ENCODE measurements at places on chromosomes 6 and 20.

- no peak for DNase-seq
Observed at GRCh38 chr6:135576055-135576454, 78.5 kb upstream of the AHI1 start.

DNA sequence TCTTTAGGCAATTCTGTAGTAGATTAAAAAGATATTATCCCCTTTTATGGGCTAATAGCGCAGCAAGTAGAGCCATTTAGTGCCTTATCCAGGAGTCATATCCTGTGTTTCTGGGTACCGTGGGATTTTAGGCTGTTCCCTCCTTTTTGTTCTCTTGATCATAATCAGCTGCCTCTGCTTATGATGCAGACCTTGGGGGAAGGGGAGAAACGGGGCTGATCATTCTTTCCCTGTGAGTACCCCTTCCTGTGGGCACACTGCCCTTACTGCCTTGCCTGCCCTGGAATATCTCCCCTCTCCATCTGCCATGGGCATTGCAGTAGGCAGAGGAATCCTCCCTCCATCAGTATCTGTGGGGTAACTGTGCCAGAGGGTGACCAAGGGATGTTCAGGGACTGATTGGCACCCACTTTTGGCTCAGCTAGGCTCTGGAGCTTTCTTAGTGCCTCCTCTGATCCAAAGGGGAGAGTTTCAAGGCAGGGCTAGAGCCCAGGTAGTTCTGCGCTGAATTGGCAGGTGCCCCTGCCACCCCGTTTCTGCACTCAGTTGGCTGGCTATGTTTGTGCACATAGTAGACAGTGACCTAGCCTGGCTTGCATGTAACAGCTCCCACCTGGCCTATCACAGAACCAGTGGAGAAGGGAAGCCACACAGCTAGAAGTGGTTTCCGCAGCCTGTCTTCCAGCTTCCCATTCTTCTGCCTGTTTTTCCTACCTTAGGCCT lies 103.3 kb downstream of the FIG4 start:
- no peak for DNase-seq

DNA sequence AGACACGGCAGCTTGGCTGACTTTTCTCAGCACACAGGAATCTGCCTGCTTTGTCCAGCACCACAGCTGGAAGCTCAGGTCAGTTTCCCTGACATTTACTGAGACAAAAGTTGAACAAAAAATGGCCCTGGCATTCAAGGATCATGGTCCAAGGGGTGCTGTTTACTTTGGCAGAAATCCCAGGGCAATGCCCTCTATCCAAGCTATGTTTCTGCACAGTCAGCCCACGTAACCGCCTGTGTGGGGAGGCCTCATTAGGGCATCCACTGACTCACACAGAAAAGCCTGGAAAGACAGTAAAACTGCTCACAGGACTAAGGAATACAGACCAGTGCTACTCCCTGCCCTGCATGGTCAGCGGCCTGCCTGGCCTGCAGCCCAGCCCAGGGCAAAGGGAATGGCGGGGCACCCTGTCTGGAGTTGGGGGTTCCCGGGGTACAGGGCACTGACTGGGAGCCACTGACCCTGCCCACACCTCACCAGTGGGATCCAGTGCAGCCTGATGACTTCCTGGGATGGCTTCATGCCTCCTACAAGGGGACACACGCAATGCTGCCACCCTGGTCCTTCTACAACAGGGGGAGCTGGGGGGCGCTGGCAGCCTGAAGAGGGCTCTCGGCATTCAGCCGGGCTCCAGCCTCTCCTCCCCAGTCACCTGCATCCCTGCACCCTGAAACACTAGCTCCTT lies 77.1 kb downstream of the NINL start:
- no peak for DNase-seq

DNA sequence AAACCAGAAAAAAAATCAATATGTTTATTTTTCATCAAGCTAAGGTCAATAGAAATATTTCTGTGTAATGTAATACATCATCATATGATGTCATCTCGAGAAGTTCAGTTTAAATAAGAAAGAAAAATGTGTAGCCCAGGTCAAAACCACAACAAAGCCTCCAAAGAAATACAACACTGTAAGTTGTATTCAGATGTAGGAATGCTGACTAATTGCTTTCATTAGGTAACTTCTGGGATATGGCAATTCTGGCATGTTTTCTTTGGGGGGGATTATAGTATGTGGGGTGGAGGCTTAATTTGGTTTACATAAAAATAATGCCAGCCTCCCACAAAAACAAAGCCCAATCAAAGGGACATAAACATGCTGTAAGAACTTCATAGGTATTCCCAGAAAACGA lies 881.8 kb upstream of the CITED2 start:
- no peak for DNase-seq

GRCh38 chr20:9966966-9967365 lies 67.8 kb upstream of the ANKEF1 start:
- no peak for DNase-seq

- DNase-seq: no peak
Observed at GRCh38 chr20:36467076-36467999, 74.0 kb upstream of the MYL9 start.

DNA sequence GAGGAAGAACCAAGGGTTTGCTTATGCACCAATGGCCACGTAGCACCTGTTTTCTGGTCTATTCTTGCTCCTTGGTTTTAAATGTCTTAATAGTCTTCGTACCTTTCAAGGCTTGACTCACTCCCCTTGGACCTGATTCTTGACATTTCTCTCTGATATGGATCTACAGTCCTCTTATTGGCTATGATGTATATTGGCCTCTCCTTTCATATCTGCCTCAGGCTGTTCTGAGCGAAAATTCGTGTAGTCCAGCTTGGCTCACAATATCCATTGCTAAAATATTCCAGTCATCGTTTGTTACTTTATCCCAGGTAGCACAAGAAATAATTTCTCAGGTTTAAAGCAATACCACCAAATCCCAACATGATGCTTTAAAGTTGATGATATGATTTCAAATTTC lies 59.6 kb downstream of the MYB start:
- no peak for DNase-seq

DNA sequence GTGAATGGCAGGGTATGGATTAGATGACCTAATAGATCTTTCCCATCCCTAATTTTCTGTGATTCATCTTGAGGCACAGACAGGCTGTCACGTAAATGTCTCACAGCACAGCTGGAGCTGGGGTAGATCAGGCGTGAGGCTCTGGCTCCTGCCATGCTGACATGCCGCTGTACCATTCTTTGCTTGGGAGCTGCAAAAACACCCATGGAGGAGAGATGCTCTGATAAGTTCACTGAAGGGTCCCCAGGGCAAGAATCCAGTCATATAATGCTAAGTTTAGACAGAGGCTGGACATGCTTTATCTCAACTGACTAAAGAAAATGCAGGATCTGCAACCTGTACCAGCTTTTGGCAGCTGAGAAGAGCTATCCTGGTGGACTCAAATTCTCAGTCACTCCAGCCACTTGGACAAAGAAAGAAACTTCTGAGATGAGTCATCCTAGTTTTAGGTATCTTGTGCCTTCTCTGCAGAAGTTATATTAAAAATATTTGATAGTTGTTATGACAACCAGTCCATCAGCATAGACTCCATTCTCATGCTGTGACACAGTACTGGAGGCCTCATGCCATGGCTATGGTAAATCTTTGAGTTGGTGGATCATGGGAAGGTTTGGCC lies 185.1 kb upstream of the RAB32 start:
- DNase-seq: no peak

GRCh38 chr20:52888096-52888495 lies 84.1 kb upstream of the TSHZ2 start:
- no peak for DNase-seq

GRCh38 chr6:119934816-119935215 lies 585.3 kb upstream of the MAN1A1 start:
- no peak for DNase-seq

DNA sequence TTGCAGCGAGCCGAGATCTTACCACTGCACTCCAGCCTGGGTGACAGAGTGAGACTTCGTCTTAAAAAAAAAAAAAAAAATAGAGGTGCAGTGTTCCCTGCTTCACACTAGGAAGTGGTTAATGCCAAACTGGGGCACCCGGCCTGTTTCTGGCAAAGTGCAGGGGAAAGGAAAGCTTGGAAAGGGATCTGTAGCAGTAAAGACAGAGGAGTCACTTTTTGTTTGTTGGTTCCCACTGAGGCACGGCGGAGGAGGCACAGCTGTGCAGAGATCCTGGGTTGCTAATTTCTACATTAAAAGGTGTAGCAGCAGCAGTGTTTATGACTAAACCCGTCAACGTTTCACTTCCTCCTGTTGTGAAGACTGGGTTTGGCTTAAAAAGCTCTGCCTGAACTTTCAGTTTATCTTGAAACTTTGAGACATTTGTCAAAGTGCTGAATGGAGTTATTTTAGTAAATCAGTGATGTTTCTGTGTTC lies 125.6 kb downstream of the CARMIL1 start:
- no peak for DNase-seq

GRCh38 chr6:109393157-109393885 lies 11.1 kb upstream of the CD164 start:
- no peak for DNase-seq

DNA sequence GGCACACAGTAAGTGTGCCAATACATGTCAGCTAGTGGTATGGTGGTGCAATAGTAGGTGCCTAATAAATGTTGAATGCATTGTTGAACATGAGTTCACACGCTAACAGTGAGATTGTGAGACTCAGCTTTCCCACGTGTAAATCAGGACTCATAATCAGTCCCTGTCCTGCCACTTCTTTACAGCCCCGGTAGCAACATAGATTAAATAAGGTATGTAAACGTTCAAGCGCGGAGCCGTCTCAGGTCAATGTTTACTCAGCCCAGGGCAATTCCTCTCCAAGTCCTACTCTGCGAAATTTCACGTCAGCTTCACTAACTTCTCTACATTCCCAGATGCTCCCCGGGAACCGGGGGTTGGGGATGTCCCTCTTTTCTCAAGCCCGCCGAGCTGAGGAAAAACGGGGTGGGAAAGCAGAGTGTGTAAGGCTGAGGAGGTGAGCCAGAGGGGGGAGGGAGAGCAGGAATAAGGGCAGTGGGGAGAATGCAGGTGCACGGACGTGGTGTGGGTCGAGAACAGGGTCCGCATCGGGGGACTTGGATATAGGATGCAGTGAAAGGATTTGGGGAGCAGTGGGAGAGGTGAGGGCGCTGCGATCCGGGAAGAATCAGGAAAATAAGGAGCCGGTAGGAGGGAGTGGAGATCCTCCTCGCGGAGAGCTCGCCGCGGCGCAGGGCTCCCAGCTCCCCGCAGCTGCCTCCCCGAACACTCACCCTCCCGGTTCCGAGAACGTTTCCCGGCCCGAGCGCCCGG lies 544 bp upstream of the TP53INP2 start:
- no peak for DNase-seq

- DNase-seq: no peak
Observed at GRCh38 chr6:1840491-1841121, 230.9 kb downstream of the FOXC1 start.

GRCh38 chr6:51019806-51020205 lies 201.1 kb downstream of the TFAP2B start:
- DNase-seq: no peak

GRCh38 chr6:69732640-69733039 lies 64.2 kb downstream of the LMBRD1 start:
- DNase-seq: no peak

DNA sequence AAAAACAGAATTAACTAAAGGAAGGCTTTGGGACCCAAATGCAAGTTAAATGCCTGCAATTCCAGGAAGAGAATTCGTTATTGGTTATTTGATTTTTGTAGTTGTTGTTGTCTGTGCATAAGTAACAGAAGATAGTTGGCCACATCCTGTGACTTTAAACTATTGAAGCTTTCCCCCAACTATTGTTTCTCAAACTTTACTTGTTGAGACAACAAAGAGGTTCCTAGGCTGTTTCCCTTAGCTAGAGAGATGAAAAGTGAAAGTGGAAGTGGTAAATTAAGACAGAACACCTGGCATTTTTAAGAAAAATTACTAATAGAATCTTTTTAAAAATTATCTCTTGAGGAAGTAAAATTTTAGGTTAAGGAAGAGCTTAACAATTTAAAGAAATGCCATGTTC lies 525.2 kb downstream of the PKHD1 start:
- DNase-seq: no peak

GRCh38 chr6:166903500-166903899 lies 52.9 kb downstream of the RNASET2 start:
- no peak for DNase-seq

DNA sequence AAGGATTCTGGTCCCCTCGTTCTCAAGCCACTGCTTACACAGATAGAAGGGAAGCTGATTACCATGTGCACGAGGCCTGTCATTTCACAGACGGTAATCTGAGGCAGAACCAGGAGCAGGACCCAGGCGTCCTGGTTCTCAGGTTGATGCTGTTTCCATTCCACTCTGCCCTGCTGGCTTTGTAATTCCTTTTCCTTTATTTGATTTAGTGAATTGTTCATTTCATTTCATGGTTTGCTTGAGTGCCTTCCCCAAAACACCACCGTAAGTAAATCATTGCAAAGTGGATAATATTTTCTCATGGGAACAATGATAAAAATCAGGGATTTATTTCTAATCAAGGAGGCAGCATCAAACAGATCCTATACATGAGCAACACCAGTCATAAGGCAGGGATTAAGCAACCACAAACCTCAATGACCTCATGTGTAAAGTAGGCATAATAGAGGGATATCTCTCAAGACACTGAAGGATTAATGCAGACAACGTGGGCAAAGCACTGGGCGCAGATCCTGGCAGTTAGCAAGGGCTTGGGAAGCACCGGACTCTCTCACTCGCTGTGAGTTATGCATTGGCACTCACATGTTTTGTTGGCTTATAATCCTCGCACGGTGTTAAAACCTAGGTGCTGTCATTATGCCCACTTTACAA lies 229.5 kb upstream of the FOXQ1 start:
- DNase-seq: no peak

DNA sequence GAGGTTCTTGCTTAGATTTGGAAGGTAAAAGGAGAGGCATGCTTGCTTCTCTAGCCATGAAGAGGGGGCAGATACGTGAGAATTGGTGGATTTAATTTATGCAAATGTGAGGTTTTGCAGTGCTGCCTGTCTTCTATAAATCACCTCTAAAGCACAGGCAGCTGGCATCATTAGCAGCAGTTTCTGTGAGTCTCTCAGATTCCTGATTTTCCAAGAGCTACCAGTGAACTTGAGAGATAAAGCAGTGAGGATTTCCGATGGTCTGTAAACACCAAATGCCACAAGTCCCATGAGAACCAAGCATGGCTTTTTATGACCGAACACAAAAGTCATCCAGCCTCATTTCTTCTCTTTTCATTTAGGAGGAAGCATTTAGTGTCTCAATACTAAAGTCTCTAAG lies 3.2 kb upstream of the SIRPB2 start:
- DNase-seq: no peak

DNA sequence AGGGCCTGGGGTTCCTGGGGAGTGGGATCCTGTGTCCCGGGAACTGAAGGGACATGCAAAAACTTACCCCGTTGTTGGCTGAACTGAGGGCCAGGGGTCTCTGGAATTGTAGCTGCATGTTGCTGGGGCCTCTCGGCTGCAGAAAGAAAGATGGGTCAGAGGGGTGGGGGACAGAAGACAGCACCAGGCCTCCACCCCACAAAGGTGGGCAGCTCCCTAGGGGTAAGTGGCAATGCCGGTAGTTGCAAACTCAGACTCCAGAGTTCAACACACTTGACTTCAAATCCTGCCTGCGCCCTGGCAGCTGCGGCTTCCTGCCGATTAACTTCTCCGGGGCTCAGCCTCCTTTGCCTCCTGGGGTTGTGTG lies 4.8 kb downstream of the ZBP1 start:
- DNase-seq: no peak
